ENCODE measurements at places on chromosomes 11 and 22.
A peak's percentile ranks its signal among the peaks of the same experiment; 100 is the strongest.

GRCh38 chr11:70663815-70664214, 265.5 kb downstream of the CTTN start:
- no peak for DNase-seq

- DNase-seq: no peak
Measured at GRCh38 chr22:29109822-29110221, 37.0 kb downstream of the KREMEN1 start.

DNA sequence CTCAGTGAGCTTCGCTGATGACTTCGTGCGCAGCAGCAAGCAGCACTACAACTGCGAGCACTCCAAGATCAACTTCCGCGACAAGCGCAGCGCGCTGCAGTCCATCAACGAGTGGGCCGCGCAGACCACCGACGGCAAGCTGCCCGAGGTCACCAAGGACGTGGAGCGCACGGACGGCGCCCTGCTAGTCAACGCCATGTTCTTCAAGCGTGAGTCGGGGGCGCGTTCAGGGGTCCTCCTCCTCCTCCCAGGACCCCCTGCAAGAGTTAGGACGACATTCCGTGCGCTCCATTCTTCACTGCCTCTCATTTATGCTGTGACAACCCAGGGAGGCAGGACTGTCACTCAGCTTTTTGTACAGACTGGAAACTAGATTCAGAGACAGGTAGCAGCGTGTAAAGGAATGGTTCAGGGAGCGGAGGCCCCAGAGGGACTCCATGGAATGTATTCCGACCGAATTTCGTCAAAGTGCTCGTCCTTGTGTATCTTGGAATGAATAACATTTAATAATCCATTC, 4.8 kb downstream of the SERPINH1 start:
- DNase-seq: no peak

- no peak for DNase-seq
Measured at GRCh38 chr22:23075050-23075449, 4.7 kb downstream of the GNAZ start.

DNA sequence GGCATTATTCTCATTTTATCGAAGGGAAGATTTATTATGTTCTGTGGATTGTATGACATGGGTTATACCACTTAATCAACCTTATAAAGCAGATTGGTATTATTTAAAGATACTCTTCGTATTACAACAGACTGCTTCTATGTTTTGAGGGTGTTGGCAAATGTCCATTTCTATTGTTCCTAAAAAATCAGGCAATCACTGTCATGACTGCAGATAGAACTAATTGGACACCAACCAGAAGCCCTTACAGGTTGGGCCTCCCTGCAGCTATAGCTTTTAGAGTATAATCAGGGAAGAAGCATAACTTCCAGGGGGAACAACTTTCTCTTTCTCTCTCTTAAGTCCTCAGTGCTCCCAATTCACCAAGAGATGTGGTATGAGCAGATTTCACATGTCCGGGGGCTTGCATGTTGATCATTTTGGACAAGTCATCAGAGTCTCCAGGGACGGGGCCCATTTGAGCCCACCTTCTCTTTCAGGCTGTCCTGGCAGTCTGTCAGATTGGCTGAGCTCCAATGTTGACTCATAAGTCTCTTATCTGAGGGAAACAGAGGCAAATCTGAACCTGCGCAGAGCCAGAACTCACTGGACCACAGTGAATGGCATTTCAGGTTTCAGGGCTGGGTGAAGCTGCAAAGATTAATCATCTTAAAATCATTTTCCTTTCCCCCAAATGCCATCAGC, 264.0 kb upstream of the CCDC90B start:
- no peak for DNase-seq

DNA sequence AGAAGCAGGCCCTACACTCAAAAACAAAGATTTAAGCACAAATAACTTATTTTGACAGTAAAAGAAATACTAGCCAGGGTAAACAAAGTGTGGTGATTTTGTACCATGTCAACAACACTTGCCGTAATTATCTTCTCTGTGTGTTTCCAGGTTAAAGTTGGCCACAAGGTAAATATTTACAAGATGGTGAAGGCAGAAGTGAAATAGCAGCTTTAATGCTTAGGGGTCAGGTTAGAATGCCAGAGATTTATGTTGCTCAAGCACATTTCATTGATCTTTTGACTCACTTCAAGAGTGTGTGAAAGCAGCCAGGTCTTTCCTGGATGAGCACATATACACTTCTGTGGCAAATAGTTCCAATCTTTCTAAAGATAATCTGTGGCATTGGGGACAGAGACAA, 270.2 kb upstream of the LUZP2 start:
- no peak for DNase-seq

DNA sequence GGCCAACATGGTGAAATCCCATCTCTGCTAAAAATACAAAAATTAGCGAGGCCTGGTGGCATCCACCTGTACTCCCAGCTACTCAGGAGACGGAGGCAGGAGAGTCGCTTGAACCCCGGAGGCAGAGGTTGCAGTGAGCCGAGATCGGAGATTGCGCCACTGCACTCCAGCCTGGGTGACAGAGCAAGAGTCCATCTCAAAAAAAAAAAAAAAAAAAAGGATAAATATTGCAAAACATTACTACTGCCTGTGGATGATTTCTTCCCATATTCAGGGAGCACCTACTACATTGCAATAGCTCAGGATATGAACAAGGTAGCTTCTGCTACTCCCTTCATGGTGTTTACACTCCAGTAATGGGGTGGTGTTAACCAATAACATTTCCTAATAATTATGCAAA, 980.6 kb downstream of the NTM start:
- no peak for DNase-seq

GRCh38 chr11:16981651-16982194, 32.5 kb downstream of the PLEKHA7 start:
- DNase-seq: no peak

DNA sequence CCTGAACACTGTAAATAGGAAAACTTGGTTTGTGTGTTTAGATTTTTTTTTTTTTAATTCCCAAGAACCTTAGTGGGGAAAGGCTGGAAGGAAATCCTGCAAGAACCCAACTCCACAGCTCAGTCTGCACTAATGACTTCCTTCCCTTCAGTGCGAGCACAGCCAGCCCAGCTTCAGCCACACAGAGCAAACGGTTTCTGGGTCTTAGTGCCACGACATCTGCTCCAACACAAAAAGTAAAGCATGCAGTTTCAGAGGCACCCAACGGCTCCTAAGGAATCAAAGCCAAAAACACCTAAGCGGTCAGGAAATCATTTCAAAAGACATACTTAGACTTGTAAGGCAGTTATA, 236.1 kb downstream of the TTC28 start:
- peak; percentile 14 for DNase-seq

- no peak for DNase-seq
Measured at GRCh38 chr11:130470832-130471706, 22.6 kb downstream of the ADAMTS15 start.

GRCh38 chr22:35621451-35621850, 4.3 kb upstream of the MB start:
- no peak for DNase-seq

DNA sequence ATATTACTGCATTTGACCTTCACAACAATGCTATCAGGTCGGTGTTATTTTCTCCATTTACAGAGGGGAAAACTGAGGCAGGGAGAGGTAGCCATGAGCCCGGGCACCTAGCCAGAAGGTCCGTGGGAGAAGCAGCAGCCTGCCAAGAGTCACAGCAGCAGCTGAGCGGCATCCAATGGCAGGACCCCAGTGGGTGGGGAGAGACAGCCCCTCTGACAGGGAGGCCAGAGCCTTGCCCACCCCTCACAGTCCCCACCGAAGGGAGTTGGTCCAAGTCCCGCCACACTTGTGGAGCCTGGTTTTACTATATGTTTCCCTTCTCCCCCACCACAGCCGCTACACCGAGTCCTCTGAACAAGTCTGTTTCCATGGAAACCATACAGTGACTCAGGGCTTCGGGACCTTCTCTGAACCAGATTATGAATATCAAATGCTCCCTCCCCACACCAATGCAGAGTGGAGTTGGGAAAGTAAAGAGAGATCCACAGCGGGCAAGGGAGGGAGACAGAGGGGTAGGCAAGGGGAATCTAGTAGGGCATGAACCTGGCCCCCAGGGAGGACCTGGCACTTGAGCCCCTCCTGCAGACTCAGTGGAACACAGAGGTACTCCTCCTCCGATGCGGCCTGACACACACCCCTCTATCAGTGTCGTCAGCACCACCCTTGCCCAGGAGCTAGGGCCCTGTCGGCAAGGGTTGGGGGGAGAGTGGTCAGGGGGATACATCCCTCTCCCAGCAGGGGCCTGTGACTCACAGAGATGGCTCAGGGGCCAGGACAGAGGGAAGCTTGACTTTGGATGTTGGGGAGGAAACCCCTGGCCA, 2.5 kb downstream of the CHST1 start:
- no peak for DNase-seq

- DNase-seq: no peak
Measured at GRCh38 chr11:33906484-33907186, 14.8 kb upstream of the LMO2 start.

DNA sequence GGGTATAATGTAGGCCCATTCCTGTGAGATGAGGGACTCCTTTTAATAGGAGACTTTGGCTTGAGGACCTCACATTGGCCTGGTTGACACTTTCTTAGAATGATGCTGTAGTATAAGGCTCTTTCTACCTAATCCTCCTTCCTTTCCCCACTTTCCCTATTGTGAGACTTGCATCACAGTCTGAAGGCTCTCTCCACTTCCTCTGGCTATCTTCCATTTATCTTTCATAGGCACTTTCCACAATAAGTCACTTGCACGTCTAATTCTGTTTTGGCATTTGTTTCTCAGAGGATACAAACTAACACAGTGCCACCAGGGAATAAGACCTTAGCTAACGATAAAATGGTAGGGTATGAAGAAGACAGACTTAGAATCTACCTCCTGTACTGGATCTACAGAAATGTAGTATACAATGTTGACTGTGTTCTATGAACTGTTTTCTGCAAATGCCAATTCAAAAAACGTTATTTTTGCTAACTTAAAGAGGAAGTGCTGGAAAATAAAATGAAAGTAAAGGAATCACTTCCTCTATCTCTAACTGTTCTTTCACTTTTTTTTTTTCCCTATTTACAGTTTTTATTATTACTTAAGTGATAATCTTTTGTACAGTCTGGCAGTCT, 17.9 kb upstream of the PDE3B start:
- no peak for DNase-seq

GRCh38 chr11:69310934-69311766, 17.2 kb downstream of the MYEOV start:
- DNase-seq: no peak

DNA sequence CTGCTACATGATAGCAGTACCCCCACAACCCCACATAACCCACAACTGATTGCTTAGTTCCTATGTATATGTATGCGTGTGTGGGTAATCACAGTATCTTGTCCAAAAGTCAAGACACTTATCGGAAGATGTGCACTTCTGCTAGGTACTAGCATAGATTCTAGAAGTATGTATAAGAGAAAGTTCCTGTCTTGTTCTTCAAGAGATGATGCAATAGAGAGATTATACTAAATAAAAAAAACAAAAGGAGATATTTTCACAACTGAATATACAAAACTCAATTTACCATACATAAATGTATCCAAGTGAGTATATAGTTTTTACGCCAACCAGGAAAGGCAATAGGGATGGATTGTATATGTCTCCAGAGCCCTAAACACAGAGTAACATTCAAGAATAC, 112.0 kb downstream of the FCHSD2 start:
- no peak for DNase-seq

DNA sequence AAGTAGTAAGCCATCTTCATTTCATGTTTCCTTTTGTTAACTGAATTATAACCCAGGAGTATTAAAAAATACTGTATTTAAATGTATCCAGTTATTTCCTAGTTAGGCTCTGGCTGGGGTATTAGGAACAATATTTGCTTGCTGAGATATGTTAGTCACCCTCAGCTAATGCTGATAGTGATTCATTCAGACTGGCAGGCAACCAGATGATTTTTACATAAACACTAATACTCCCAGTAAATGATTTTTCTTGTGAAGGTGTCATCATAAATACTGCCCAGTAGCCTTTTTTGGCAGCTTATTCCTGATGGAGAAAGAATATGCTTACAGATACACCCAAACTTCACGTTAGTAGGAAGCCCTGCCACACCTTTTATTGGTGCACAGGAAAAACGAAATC, 8.1 kb downstream of the YWHAH start:
- DNase-seq: no peak
